HFFc6 (cell line): ENCODE measurements at places on chromosomes 1 and 21.

GRCh38 chr1:10734962-10735544 is 61.4 kb downstream of the CASZ1 start:
- H3K27me3 ChIP-seq: peaks cover 24% of the 10 kb centered on the region
- H3K4me3 ChIP-seq: no peak overlapping the region
- no peaks in the 10 kb centered on the region for H3K4me1 ChIP-seq
- H3K27ac ChIP-seq: no peak overlapping the region

GRCh38 chr1:78560811-78561210 is 59.4 kb upstream of the IFI44L start:
- H3K4me1 ChIP-seq: no peaks in the 10 kb centered on the region
- DNase-seq: no peak

DNA sequence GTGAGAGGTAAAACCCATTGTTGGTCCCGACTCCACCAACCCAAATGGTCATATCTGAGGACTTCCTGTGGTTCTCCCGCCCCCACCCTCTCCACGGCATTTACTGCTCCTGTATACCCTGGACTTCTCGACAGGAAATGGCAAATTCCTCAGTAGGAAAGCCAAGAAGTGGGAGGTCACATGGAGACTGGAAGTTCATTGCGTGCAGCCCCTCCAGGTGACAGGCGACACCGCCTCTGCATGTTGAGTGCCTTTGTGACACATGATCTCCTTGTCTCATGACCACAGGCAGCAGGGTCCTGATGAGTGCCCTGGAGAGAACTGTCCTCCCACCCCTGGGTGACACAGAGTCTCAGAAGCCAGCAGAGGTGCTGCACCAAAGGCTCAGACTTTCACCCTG is 24.2 kb downstream of the ERG start:
- no peak for DNase-seq
- H3K4me3 ChIP-seq: no peak overlapping the region
- H3K27me3 ChIP-seq: peaks cover 24% of the 10 kb centered on the region
- no peaks in the 10 kb centered on the region for H3K36me3 ChIP-seq
- H3K27ac ChIP-seq: no peak overlapping the region

GRCh38 chr1:111127923-111128643 is 11.8 kb downstream of the DRAM2 start:
- H3K4me3 ChIP-seq: no peak overlapping the region
- peaks cover 10% of the 10 kb centered on the region for H3K4me1 ChIP-seq
- DNase-seq: no peak

- H3K4me1 ChIP-seq: peaks cover 53% of the 10 kb centered on the region
- peak overlapping the region; percentile 99 for H3K27ac ChIP-seq
- H3K36me3 ChIP-seq: no peaks in the 10 kb centered on the region
- peak; percentile 86 for DNase-seq
- peak overlapping the region; percentile 64 for H3K4me3 ChIP-seq
Measured at GRCh38 chr1:31954607-31955283, 16.6 kb upstream of the PTP4A2 start.
